ENCODE measurements at places on chromosomes 1 and 21.
A peak's percentile ranks its signal among the peaks of the same experiment; 100 is the strongest.

- no peak for DNase-seq
These were observed 284.1 kb downstream of the BACH1 start for GRCh38 chr21:29582855-29583254.

DNA sequence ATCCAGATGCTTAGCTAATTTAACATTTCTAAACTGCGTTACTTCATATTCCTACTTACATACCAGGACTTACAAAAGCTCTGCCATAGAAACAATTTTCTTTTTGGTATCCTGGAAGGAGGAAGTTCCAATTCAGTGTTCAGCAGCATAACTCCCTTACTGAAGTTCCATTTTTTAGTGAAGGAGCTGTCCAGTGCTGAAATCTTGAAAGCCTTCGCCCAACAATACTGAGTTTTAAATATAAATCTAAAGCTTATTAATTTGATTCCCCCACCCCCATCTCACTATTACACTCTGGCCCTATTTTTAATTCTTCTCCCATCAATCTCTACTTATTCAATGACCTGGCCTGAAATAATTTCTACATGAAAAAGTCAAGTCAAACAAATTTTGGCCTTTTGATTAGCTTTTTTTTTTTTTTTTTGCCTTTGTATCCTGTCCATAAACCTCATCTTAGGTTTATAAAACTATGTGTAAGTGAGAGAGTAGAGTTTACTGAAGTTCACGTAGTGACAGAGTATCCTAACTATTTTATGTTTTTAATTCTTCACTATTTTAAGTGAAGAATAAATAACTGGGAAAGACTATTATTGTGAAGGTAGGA is 323.0 kb upstream of the PLD5 start:
- peak; percentile 58 for DNase-seq

GRCh38 chr1:4657244-4657789 is 2.9 kb downstream of the AJAP1 start:
- no peak for DNase-seq

- no peak for DNase-seq
These were observed 302.6 kb downstream of the PAPPA2 start for GRCh38 chr1:176765608-176766007.

DNA sequence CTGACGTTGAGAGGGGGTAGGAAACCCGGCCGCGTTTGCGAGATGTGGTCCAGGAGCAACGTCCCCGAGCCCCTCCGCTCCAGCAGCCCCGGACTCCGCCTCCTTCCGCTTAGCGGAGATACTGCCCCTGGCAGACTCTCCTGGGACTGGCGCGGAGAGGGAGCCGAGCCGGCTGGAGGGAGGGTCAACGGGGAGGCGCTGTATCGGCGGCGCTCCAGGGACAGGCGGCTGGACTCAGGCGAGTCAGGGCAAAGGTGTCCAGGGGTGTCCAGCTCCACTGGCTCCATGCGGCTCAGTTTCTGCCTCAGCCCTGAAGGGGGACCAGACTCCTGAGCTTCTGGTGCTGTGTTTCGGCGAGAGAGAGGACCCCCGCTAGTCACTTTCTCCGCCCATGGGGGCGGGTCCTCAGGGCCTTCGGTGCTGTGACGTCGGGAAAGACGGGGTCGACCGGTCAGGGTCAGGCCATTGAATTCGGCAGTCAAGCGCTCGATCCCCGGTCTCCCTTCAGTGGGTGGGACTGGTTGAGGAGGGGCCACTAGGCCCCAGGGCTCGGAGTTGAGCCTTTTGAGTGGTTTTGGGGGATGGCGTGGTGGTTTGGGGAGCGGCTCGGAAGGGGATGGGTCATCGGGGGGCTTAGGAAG is 2.8 kb upstream of the LIX1L start:
- DNase-seq = no peak

DNA sequence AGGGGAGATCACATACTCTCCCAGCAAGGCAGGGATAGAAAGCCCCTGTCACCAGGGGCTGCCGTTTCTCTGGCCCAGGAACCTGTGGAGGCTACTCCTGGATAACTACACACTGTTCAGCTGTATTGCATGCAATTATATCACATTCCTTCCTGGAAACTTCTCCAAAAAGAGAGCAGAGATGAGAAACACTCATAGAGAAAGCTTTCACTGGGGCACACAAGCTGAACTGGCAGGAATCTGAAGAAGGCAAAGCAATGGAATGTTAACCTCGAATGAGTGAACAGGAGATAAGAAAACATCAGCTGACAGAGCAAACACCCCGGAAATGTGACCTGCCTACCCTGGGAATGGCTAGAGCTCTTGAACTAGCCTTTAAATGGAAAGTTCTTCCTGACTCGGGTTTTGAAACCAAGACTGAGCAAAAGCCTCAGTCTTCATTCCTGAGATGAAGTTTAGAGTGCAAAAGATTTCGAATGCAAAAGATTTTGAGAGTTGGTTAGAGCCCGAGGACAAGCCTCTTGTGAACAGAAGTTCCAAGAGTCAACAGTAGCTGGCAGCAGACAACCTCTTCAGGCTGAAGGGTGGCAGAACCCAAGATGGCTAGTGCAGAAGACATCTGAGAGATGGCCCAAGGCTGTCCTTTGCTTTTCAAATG is 32.3 kb downstream of the CCN1 start:
- DNase-seq = no peak

GRCh38 chr1:180178511-180179161 is 24.0 kb downstream of the QSOX1 start:
- peak; percentile 72 for DNase-seq

GRCh38 chr1:50985094-50985493 is 15.0 kb downstream of the CDKN2C start:
- DNase-seq = no peak

DNA sequence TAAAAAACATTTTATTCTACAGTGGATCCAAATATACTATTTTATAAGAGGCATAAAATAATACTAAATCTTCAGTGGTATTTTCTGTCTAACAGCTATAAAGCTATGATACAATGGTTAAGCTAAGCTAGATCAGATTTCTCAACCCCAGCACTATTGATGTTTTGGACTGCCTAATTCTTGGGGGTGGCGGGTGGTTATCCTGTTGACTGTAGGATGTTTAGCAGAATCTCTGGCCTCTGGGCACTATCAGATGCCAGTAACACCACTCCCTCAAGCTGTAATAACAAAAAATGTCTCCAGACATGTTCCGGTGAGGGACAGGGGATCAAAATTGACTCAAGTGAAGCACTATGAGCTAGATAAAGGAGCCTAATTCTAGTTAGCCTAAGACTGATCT is 118.5 kb downstream of the APP start:
- no peak for DNase-seq

DNA sequence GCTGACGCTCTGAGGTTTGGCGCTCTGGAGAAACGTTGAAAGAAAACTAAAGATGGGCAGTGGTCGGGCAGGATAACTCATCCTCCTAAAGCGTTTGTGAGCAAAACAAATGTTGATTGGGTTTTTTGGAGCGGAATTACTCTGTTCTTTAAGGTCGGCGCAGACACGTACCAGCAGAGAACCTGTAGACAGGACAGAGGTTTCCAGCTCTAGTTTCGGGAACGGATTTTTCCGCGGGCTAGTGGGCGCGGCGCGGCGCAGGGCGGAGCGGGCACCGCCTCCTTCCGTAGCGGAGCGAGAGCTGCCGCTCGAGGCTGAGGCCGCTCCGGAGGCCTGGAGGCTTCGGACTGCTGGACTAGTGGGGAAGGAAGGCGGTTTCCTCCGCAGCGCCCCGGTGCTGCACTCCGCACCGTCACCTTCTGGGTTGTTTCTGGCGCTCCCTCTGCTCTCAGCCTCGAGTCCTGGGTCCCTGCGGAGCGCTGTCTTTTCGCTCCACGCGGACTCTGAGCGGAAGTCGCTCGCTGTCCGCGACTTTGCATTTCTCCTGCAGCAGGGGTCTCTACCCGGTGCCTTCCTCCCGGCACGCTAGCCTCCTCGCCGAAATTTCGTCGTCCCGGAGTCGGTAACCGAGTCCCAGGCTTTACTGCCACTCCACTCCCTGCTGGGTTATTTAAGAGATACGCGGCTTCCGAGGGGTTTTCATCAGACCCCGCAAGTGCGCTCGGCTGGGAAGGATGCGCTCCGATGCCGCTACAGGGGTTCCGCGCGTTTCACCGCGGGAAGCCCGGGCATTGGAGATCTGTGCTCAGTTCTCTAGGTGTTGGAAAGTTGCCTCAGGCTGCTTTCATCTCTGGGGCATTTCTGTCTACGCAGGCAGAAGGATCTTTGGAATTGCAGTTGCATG is 7.0 kb downstream of the FOXD2 start:
- DNase-seq = peak; percentile 37

GRCh38 chr1:151479462-151479861 is 20.2 kb upstream of the POGZ start:
- DNase-seq = no peak

DNA sequence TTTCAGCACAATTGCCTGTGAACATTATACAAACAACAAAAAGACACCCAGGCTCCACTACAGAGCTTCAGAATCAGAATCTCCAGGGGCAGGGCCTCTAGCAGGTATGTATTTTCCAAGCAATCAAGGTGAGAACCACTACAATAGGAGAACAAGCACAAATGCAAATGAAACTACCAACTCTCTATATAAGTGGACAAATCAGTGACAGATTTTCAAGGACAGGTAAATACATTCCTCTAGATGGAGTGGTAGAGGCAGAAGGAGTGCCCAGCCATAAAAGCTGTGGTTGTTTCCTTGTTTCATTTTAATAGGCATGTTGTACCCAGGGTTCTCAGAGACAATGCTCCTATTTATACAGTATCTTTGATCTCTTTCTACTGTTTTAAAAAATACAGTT is 20.1 kb upstream of the CCDC17 start:
- no peak for DNase-seq

DNA sequence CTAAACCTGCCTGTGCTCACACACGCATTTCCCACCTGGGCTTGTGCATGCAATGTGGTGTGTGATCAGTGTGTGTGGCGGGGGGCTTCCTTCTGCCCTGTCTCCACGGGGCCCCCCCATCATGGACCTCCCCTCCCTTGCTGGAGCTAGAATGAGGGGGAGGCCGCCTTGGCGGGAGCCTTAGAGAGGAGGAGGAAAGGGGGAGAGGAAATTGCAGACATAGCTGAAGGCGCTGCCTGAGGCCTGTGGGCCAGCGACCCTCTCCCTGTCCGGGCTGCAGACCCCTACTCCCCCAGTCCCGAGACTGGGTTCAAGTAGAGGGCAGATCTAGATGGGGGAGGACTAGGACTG is 883 bp upstream of the EVA1B start:
- no peak for DNase-seq

- DNase-seq = no peak
These were observed 2.8 kb upstream of the MTF2 start for GRCh38 chr1:93076268-93076667.

DNA sequence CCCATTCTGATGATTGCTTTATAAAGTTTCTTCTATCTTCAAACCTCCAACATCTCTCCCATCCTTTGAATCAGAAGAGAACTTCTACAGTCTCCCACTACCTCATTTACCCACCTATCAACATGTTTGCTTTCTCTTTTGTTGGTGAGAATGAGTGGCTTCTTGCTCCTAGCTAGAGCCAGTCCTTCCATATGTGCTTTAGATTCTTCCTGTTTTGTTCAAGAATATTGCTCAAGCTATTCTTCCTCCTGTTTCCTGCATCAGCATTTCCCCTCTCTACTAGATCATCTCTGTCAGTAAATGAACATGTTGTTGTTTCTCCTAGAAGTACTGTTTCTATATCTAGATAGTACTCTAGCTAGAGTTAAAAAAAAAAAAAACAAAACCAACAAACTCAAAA is 6.3 kb downstream of the ATF6 start:
- DNase-seq = peak; percentile 43

- no peak for DNase-seq
These were observed 171.1 kb upstream of the LHX8 start for GRCh38 chr1:74963120-74963519.

DNA sequence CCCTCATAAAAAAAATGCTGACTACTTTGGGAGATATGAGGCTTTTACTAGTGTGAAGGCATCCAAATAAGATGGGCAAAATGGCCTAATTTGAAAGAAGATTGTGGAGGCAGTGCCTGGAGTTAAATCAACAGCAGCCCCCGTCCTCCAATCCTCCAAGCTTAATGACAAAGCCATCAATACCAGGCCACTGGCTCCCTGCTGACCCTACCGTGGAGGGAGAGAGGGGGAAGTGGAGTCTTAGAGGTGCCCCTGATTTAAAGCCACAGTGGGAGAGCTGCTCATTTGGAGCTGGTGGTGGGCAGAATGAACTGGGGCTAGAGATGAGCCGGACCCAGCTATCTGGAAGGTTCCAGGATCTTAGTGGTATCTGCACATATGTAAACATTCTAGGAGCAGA is 24.3 kb upstream of the KNCN start:
- no peak for DNase-seq

DNA sequence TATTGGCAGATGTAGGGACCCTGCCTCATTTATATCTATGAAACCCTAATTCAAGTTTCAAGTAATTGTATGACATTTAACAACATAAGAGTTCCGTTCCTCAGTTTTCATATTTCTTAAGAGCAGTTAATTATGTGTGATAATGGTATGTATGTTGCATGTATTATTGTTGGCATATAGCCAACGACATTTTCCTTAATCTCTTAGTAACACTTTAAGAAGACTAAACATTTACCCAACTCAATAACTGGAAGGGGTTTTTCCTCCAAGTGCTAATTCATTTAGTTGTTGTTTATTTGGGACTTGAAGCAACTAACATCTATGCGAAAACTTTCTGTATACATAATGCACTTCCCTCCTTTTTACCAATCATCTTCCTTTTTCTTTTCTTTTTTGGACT is 1.5 kb upstream of the RALGPS2 start:
- no peak for DNase-seq

- no peak for DNase-seq
These were observed 6.7 kb downstream of the VWA1 start for GRCh38 chr1:1442069-1442770.

- DNase-seq = peak; percentile 44
These were observed 40.1 kb downstream of the DNM3 start for GRCh38 chr1:171881442-171881841.

GRCh38 chr1:198056255-198056654 is 100.5 kb upstream of the NEK7 start:
- DNase-seq = no peak

DNA sequence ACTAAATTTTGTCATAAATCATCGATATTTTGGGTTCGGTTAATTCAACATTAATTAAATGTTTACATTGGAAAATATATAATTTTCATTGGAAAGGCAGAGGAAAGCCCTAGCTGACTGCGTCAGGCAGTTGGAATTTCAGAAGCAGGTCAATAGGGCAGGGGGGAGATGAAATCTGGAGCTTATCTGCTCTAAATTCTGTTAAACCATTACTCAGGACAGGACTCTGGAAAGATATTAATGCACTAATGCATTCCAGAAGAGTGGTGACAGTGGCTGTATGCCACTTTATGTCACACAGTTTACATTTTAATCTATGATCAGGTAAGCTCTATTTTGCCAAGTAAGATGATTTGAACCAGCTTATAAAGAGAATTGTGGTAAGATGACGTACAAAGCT is 153.0 kb upstream of the B3GALT2 start:
- no peak for DNase-seq

DNA sequence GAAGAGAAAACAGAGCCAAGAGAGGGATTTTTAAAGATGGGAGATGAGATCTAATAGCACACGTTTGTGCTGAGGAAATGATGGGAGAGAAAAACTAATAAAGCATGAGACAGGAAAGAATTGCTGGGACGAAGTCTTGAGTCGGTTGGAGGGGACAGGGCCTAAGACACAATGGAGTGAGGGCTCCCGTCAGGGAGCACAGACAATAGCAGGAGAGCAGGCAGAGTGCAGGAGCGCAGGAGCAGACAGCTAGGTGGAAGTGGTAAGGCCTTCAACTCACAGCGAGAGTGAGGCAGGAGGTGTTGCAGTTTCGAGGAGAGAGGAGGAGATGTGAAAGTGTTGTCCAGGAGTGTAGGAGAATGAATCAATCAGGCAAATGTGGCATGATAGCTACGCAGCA is 59.9 kb upstream of the SOX13 start:
- DNase-seq = no peak
